ENCODE measurements at places on chromosomes 6 and 20.

DNA sequence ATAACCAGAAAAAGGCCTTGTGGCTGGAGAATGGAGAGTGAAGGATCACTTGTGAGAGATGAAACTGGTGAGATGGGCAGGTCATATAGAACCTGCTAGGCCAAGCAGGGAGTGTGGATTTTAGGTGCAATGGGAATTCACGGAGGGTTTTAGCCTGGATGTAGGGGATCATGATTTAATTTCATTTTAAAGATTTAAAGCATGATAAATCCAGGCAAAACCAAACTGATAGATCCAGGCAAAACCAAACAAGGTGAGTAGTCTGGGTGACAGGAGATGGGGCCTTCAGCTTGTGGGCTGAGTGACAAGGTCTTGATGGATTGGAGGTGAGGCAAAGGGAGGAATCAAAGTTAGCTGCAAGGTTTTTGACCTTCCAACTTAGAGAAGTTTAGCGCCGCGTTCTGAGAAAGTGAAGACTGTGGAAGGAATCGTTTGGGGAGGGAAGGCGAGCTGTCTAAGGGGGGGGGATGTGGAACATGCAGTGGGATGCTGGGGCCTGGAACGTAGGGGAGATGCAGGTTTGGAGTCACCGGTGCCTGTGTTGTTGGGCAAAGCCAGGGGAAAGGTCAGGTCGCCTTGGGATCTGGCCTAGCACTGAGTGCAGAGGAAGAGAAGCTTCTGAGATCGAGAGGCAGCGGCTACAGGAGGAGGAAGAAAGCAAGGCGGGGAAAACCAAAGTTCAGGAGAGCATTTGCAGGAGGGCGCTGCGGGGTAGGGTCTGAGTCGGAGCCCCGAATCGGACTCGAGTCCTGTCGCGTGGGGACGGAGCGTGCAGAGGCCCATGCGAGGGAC lies 1.3 kb upstream of the PLCG1 start:
- peaks cover 3% of the 10 kb centered on the region for H3K36me3 ChIP-seq
- H3K4me3 ChIP-seq: peak overlapping the region; percentile 91
- H3K27ac ChIP-seq: no peak overlapping the region

GRCh38 chr6:133568970-133569889 lies 319.7 kb upstream of the TCF21 start:
- H3K4me1 ChIP-seq: no peaks in the 10 kb centered on the region
- peak overlapping the region; percentile 58 for H3K4me3 ChIP-seq
- peak; percentile 53 for DNase-seq
- H3K27ac ChIP-seq: no peak overlapping the region
- H3K36me3 ChIP-seq: no peaks in the 10 kb centered on the region
- H3K27me3 ChIP-seq: no peaks in the 10 kb centered on the region

- no peak for DNase-seq
- no peaks in the 10 kb centered on the region for H3K27me3 ChIP-seq
- H3K4me1 ChIP-seq: no peaks in the 10 kb centered on the region
- no peak overlapping the region for H3K4me3 ChIP-seq
Measured at GRCh38 chr20:45927071-45927878, 7.2 kb upstream of the PCIF1 start.

- H3K4me1 ChIP-seq: no peaks in the 10 kb centered on the region
- H3K4me3 ChIP-seq: no peak overlapping the region
- peaks cover 3% of the 10 kb centered on the region for H3K36me3 ChIP-seq
Measured at GRCh38 chr6:136007345-136007744, 155.8 kb downstream of the PDE7B start.

- no peak overlapping the region for H3K4me3 ChIP-seq
- no peak overlapping the region for H3K27ac ChIP-seq
- no peaks in the 10 kb centered on the region for H3K27me3 ChIP-seq
- DNase-seq: no peak
Measured at GRCh38 chr6:24818346-24818745, 19.6 kb upstream of the ARMH2 start.

DNA sequence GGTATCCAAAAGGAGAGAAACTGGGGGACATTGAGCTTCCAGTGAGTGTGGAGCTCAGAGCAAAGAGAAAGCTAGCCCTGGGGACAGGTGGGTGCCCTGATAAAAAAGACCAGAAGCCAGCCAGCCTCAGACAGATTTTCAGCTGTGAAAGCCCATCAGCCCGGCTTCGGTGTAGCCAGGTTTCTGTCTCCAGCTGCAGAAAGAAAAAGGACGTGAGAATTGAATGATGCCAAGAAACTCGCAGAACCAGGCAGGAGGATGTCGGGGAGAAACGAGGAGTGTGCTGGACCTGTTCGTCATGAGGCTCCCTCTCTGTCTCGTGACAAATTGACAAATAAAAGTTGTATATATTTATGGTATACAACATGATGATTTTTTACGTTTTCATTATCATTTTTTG lies 63.3 kb downstream of the CDH4 start:
- H3K27me3 ChIP-seq: no peaks in the 10 kb centered on the region
- H3K27ac ChIP-seq: no peak overlapping the region
- no peak overlapping the region for H3K4me3 ChIP-seq
- H3K36me3 ChIP-seq: no peaks in the 10 kb centered on the region

GRCh38 chr6:54262499-54262898 lies 45.7 kb upstream of the TINAG start:
- no peak for DNase-seq
- H3K27me3 ChIP-seq: no peaks in the 10 kb centered on the region
- no peaks in the 10 kb centered on the region for H3K4me1 ChIP-seq
- H3K36me3 ChIP-seq: no peaks in the 10 kb centered on the region
- H3K4me3 ChIP-seq: no peak overlapping the region

All from H9 (cell line).